NCI-H1105 treated with DMSO at 0.1 percent for 48 hours (cell line): ENCODE measurements at places on chromosomes 6 and 20.
A peak's percentile ranks its signal among the peaks of the same experiment; 100 is the strongest.

DNA sequence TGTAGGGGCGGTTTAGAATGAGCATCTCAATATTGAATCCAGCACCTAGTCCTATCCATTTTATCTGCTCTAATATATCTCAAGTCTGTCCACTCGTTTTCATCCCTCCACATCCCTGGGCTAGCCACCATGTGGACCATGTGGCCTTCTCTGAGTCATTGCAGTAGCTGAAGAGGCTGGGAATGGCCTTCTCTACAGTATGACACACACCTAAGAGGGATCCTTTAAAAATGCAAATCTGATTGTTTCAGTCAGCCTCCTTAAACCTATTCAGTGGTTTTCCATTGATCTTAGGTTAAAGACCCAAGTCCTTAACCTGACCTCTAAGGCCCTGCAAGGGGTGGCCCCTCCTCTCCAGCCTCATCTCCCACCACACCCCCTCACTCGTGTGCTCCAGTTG lies 9.4 kb downstream of the RING1 start:
- no peak for DNase-seq

DNA sequence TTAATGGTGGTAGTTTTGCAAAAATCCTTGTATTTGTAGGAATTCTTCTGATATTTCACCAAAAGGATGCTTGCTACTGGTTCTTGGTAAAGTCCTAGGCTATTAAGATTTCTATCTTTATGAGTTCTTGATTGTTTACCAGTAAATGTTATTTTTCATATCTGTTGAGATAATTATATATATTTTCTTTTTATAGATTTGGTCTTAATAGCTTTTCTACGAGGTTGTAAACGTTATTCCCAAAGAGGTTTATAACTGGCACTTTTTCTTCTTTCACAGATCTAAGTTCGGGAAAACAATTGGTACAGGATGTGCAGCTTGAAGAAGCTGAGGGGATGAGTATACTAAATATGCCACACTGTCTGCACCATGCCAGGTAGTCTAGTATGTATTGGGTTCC lies 55.1 kb upstream of the HBS1L start:
- DNase-seq = no peak

DNA sequence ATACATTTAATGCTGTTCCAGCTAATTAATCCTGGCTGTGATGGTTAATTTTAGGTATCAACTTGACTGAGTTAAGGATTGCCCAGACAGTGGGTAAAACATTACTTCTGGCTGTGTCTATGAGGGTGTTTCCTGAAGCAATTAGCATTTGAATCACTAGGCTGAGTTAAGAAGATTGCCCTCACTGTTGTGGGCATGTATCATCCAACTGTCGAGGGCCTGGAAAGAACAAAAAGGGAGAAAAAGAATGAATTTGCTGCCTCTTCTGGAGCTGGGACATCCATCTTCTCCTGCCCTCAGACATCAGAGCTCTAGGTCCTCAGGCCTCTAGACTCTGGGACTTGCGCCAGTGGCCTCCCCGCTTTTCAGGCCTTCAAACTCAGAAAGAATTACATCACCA lies 34.3 kb downstream of the SDHAF4 start:
- DNase-seq = no peak

GRCh38 chr20:32605167-32605656 lies 20.1 kb upstream of the NOL4L start:
- no peak for DNase-seq

GRCh38 chr20:50930976-50931305 lies 296 bp downstream of the ADNP start:
- DNase-seq = no peak

DNA sequence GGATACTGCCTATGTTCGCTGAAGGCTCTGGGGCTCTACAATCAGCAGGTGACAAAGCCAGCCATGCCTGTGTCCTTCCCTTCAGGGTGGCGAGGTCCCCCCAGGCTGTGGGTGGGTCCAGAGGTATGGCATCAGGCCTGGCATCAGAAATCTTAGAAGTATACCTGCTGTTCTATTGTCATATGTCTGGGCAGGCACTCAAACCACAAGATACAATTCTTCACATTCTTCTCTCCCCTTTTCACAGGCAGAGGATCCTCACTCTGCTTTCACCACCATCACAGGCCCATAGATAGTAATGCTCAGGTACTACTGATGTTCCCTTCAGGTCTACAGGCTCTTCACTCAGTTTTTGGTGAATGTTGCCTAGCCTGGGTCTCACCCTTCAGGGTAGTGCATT lies 1180.0 kb upstream of the CITED2 start:
- no peak for DNase-seq

DNA sequence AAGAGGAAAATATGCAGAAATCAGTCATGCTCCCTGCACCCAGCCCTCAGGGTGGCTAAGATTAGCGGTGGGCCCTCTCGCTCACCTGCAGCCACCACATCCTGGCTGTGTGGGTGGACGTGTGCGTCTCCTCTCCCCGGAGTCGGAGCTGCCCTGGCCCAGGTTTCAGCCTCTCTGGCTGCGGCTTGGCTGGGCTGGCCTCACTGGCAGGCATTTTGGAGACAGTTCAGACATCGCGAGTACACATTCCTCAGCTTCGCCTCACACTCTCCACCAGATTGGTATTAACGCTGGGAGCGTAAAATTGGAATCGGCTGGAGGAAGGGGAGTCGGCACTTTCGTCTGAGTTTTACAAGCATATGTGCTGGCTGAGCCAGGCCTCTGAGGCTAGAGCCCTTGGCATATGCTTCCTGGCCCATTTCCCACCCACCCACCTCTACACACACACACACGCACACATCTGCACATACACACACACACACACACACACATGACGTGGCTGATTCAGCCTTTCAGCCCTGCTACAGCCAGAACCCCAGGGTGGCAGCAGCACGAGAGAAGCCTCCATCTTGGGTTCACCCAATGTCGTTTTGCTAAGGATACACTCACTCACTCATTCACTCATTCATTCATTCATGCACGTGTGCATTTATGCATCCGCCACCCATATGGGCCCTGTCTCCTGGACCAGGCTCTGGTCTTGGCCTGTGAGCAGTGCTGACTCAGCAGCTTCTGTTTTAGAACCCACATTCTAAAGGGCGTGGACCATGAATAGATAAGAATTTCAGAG lies 42.9 kb downstream of the BCAS4 start:
- DNase-seq = no peak

GRCh38 chr6:116773886-116774285 lies 8.4 kb upstream of the FAM162B start:
- no peak for DNase-seq

DNA sequence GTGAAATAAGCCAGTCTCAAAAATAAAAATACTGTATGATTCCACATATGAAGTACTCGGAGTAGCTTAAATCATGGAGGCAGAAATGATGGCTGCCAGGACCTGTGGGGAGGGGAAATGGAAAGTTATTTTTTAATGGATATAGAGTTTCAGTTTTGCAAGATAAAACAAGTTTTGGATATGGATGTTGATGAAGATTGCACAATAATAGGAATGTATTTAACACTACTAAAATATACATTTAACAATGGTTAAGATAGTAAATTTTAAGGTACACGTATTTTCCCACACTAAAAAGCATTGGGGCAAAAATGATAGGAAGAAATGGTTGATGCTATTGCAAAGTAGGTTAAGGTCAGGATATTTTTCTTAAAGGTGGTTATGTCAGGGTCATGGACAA lies 1058.9 kb upstream of the MAP3K7 start:
- no peak for DNase-seq

DNA sequence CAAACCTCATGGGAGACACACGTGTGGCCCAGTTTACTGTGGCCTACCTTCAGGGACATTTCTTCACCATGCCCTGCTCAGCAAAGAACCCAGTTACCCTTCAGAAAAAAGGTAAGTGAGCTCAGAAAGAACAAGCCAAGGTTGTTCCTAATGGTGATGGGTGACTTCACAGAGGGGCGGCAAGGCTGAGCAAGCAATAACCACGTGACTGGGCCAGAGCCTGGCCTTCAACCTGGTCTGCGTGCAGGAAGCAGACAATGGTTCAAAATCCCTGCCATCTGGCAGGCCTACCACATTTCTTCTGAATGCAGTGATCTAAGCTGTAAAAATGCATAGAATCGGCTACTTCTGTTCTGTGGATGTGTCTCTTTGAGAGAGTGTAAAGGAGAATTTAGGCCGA lies 115.5 kb upstream of the CST7 start:
- DNase-seq = no peak

- peak; percentile 17 for DNase-seq
Measured at GRCh38 chr6:113664909-113665308, 192.2 kb upstream of the MARCKS start.

DNA sequence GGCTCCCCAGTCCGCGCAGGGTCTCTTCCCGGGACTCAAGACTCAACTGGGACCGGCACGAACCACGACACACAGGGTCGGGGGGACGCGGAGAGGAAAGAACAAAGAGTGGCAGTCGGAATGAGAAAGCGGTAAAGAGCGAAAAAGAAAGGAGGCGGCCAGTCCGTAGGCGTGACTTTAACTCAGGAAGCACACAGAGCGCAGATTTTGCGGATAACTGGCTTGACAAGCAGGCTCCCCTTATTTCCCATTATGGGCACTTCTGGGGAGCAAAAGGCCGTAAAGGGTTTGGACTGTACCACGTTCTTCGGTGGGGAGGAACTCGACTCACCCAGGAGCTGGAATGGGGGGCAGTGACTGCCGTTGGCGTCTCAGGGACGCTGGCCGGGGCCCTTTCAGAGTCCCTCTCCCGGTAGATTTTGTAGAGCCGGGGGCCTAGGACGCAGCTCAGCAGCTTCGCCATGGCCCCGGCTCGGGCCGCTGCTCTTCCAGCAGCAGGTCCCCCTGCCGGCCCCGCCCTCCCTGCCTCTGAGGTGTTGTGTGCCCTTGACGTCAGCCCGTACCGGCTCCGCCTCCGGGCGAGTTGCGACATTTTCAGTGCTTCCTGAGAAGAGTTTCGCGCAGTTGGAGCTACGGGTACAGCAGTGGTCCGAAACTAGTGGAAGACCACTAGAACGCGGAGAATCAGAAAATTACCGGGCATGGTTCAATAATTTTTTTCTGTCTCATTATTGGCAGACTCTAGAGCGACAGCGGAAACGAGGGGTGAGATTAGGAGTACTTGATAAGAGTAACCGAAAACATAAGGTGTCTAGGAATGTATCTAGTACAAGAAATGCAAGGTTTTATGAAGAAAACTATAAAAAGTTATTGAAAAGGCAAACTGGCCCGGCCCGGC lies at the start of gene ABHD16A:
TSS of gene ABHD16A (minus strand) at position 506 of the 898 bp plus-strand sequence. CDS start at position 463, 43 bp downstream.
- peak; percentile 96 for DNase-seq

- DNase-seq = no peak
Measured at GRCh38 chr6:101722471-101722870, 329.0 kb downstream of the GRIK2 start.

DNA sequence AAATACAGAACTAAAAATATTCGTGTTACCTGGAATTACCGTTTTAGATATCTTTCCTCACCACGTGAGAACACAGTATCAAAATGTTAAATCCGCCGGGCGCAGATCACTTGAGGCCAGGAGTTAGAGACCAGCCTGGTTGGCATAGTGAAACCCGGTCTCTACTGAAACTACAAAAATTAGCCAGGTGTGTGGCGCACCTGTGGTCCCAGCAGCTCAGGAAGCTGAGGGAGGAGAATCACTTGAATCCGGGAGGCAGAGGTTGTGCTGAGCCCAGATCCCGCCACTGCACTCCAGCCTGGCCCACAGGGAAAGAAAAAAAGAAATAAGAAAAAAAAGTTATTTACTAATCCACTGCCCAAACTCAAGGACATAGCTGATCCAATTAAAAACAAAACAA lies 4.8 kb upstream of the DDX43 start:
- DNase-seq = peak; percentile 19
